ENCODE measurements at places on chromosomes 13 and 19.
A peak's percentile ranks its signal among the peaks of the same experiment; 100 is the strongest.

DNA sequence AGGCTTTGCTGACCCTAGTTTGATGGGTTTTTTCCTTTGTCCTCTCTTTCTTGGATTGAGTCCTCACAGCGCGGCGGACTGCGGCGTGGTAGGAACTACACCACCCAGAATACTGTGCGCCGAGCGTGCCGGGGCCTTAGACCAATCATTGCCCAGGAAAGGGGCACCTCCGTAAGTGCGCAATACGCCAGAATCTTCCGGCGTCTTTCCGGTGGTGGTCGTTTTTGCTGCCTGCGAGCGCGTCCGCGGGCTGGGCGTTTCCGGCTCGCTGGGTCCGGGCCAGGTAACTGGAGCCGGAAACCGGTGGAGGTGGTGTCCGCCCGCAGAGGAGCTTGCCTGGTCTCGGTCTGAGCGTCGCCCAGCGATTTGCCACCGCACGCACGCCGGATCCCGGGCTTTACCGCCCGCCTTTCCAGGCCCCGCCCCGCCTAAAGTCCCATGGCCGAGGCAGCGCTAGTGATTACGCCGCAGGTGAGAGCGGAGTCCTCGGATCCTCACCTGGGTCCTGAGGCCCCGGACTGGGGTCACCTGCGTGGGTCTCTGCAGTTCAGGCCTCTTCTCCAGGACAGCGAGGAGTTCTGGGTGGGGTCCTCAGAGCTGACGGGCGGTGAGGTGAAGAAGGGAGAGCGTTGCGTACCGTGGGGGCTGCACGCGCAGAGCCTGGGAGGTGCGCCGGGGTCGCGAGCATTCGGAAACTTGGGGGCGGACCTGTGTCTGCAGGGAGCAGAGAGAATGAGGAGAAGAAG lies at the start of gene ZNF549:
Gene ZNF549 (plus strand): TSS at position 221 of the 746 bp plus-strand sequence. CDS start 218 bp downstream, at position 439.
- DNase-seq = peak; percentile 95

GRCh38 chr13:29607465-29607864 lies 12.0 kb upstream of the SLC7A1 start:
- DNase-seq = no peak

DNA sequence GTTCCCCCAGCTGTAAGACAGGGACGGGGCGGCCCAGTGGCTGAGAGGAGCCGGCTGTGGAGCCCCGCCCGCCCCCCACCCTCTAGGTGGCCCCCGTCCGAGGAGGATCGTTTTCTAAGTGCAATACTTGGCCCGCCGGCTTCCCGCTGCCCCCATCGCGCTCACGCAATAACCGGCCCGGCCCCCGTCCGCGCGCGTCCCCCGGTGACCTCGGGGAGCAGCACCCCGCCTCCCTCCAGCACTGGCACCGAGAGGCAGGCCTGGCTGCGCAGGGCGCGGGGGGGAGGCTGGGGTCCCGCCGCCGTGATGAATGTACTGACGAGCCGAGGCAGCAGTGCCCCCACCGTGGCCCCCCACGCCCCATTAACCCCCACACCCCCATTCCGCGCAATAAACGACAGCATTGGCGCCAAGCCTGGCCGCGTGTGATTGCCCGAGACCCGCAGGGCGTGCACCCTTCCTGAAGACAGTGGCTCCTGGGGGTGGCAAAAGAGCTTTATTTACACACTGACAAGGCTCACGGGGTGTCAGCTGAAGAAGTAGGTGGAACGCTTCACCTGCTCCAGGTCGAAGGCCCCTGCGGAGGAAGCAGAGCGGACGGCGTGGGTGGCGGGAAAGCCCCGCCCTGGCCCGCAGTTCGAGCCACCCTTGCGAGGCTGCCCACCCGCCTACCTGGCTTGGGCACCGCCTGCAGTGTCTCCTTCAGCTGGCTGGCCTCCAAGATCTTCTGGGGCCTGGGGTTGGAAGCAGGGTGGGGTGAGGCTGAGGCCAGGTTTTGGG lies 16.4 kb downstream of the POLRMT start:
- DNase-seq = no peak

DNA sequence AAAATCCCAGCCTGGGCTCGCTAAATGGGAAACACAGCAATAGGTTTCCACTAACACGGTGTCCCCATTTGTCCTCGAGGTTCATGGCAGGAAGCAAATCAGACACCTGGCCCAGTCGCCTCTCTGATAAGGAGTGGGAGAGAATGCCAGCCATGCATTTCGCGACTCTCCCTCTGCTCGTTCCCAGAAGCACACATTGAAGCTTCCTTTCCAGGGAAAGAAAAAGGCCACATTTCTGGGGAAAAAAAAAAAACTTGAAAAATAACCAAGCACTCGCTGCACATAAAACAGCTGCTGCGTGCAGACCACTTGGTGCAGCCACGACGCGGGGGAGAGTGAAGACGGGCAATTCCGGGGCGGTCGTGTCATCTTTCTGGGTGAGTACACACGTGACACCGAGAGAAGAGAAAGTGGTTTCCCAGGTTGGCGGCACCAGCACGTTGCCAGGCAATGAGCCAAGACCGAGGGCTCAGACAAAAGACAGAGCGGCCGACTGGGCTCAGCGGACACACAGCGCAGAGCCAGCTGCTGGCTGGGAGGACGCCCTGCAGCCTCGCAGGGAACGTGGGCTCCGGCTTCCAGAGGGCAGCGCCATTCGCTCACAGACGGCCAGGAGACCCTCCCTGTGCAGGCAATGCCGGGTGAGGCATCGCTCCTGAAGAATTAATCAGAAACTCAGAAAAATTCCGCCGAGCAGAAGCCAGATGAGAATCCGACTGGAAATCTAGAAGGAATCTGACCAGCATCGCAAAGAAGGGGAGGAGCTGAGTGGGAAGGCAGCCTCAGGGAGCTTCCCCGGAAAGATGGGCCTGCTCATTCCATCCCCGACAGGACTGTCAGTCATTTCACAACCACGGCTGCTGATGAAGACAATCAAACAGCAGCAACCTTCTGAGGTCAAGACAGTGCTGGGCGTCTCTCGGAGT lies 83.2 kb upstream of the IRS2 start:
- peak; percentile 73 for DNase-seq

GRCh38 chr19:46599716-46600373 lies 1.3 kb upstream of the CALM3 start:
- DNase-seq = no peak

DNA sequence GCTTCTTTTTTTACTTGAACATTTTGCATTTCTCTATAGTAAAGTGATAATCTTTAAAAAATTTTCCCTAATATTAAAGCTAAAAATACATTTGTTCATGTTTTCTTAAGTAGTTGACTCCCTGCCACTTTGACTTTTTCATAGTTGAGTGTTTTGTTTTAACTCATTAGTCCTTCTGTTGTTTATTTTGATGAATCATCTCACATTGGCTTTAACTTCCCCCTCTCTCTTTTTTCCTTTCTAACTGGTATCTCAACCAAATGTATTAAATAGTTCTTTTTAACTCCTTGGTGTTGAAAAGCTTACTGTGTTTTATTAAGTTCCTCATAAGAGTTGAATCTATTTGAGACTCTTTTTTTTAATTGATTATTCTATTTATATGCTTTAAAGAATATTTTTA lies 2.8 kb downstream of the TNFSF13B start:
- DNase-seq = no peak

DNA sequence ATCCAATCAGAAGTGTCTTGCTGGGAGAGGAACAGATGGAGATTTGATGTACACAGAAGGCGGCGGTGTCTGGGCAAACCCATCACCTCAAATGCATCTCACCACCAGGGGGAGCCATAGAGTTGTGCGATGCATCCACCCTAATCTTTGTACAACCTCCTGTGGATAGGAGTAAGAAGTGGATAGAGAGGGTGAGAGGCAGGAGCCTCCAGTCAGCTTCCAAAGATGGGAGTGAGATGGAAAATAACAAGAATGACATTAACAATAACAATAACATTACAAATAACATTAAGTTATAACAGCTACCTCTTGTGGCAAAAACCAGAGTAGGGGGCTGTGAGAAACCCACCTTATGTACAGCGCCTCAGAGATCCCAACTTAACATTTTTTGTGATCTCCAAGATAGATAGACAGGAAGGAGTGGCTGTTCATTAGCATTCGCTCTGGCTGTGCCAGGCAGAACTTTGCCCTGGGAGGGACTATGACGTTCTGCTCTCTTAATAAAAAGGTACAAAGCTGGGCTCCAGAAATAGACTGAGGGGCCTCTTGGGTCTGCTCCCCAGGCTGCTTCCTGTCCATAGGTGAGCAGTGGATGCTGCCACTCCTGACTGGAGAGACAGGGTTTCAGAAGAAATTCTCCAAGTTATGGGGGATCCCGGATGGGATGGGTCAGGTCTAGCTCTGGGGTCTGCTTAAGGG lies 5.2 kb upstream of the CEACAM18 start:
- DNase-seq = peak; percentile 69

- DNase-seq = peak; percentile 99
Observed at GRCh38 chr19:53103234-53104203, at the start of gene ZNF160. ZNF160 (minus strand) TSS chr19:53103422; CDS start chr19:53086276, 17,146 bp downstream.

GRCh38 chr19:44765033-44765948 lies 12.4 kb upstream of the CBLC start:
- no peak for DNase-seq

DNA sequence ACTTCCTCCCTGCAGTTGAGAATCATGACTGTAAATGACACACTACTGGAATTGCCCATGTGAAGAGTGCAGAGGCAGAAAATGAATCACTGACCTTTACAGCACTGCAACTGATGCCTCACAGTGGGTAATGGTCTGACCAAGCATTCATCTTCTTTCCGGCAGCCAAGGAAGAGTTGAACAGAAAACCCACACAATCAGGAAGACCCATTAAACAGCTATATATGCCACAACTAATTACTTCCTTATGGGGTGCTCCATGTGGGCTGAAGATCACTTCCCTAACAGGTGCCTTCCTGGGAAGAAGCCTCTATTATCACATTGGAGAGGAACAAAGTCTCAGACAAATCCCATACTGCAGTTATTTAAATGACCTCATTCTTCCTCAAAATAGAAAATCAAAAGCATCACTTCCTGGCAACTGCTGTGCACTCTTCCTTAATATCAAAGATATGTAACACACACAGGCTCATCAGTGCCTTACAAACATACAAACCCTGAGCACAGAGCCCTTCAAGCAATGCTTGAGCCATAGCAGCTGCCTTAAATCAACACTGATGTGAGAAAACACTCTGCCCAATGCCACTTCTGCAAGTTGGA lies 45.8 kb downstream of the RUBCNL start:
- no peak for DNase-seq

- DNase-seq = no peak
Observed at GRCh38 chr19:56927791-56928207, 87.3 kb upstream of the PEG3 start.

DNA sequence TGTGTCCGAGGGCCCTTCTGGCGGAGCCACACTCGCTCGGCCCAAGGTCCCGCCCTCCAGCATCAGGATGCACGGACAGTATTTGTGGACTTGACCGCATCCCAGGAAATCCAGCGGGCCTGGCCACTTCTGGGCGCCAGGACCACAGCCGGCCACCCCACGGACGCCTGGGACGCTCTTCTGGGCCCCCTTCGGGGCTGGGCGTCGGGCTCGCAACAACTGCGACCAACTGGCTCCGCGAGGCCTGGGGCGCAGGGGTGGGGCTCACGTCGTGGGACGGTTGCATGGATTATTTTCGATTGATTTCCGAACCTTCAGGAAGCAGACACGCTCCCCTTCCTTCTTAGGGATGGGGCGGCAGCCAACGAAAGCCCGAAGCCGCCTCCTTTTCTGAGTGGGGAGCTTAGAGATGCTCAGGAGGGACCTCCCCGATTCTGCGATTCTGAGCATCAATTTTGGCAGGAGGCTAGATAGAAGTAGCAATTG lies 521 bp upstream of the NUP58 start:
- no peak for DNase-seq

DNA sequence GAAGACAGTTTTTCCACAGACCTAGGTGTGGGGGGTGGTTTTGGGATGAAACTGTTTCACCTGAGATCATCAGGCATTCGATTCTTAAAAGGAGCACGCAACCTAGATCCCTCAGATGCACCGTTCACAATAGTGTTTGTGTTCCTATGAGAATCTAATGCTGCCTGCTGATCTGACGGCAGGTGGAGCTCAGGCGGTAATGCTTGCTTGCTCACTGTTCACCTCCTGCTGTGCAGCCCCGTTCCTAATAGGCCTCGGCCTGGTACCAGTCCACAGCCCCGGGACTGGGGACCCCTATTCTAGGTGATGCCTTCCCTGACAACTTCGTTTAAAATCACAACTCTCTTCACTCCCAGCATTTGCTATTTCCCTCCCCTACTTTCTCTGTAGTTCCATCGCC lies 149.6 kb downstream of the IER2 start:
- DNase-seq = no peak

- no peak for DNase-seq
Observed at GRCh38 chr13:40217675-40218074, 448.8 kb downstream of the FOXO1 start.

DNA sequence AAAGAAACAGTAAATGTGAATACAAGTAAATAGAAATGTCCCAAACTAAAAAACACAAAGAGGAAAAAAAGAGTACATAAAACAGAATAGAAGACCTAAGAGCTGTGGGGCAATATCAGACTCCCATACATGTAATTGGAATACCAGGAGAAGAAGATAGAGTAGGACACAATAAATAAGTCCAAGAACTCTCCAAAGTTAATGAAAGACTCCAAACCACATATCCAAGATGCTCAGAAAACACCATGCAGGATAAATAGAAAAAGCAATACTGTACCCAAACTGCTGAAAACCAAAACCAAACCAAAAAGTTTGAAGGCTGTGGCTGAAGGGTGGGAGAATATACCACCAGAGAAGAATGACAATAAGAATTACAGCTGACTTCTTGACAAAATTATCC lies 18.3 kb downstream of the THSD1 start:
- DNase-seq = no peak

- DNase-seq = no peak
Observed at GRCh38 chr13:91278888-91279287, 68.6 kb upstream of the MIR17HG start.

- DNase-seq = no peak
Observed at GRCh38 chr19:51173681-51174080, 31.6 kb downstream of the SIGLEC7 start.

GRCh38 chr13:45105895-45106294 lies 14.4 kb upstream of the GTF2F2 start:
- peak; percentile 47 for DNase-seq

- no peak for DNase-seq
Observed at GRCh38 chr13:94701313-94702180, 10.8 kb downstream of the SOX21 start.

DNA sequence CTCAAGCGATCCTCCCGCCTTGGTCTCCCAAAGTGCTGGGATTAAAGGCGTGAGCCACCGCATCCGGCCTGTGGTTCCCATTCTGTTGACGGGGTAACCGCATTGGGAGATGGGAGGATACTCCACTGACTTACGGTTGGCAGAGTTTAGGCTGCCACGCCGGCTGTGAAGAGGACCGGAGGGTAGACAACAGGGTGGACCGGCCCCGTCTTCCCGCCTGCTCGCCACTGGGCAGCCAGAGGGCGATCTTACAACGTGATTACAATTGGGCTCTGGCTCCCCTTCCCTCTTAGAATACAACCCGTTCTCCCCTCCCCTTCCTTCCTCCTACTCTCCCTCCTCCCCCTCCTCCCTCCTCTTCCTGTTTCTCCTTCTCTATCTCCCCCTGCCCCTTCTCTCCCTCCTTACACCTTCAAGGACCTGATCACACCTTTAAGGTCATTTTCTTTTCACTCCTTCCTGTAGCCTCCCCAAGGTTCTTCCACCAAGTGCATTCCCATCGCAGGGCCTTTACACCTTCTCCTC lies 957 bp upstream of the CCDC194 start:
- DNase-seq = peak; percentile 81

GRCh38 chr19:6033744-6034264 lies 55.9 kb upstream of the RANBP3 start:
- no peak for DNase-seq

- no peak for DNase-seq
Observed at GRCh38 chr13:113092776-113093579, 12.6 kb upstream of the F7 start.

Measured in AG08396 (cell line).